Prostate gland (tissue), 2 donors: ENCODE measurements at places on chromosomes 16 and 17. TPM values are rescaled to one million over a fixed set of nuclear protein-coding genes. Genes with fewer than 3 reads are reported as not detected.

The SLC7A6 gene
- total RNA-seq: 12.8 TPM

DNA sequence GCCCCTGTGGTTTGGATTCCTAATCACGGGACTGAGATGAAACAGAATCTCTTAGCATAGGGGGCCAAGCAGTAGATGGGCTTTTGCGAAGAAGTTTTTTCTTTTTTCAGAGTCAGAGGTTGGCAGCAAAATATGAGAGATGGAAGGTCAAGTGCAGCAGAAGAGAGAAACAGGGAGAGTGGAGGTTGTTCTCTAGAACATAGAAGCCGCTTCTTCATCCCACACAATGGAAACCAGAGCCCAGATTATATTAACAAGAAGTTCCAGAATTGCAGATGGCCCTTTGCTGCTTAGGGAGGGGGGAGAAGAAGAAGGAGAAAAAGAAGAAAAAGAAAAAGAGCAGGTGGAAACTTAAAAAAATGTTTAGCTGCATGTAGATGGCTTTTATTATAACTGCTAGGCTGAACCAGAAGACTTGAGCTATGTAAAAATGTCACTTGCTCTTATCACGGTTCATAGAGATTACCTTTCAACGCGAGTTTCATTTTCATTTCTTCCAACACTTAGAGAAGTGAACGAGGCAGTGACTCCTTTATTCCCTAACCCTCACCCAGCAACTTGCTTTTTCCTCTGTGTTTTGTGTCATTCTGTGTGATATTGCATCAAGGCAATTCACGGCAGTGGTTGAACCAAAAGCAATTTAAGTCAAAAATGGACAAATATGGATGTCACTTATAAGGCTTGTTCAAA is 737.5 kb downstream of the WWOX start:
- DNase-seq: no peak

- no peak for DNase-seq
Measured at GRCh38 chr16:84141143-84141670, 3.8 kb downstream of the HSDL1 start.

GRCh38 chr16:55530316-55530856 is 21.5 kb downstream of the LPCAT2 start:
- DNase-seq: no peak

The STH gene
- not detected for total RNA-seq

GRCh38 chr17:81109957-81110356 is 55.4 kb upstream of the PVALEF start:
- DNase-seq: no peak

- DNase-seq: no peak
Measured at GRCh38 chr16:79811541-79811940, 211.0 kb upstream of the MAF start.
